Stimulated activated CD4-positive, alpha-beta T cell treated with anti-CD3 and anti-CD28 coated beads, Interleukin-1b, Interleukin-23, amount 100 ng/mL, for 1 hour (primary cell): ENCODE measurements at places on chromosomes 2 and 18.

DNA sequence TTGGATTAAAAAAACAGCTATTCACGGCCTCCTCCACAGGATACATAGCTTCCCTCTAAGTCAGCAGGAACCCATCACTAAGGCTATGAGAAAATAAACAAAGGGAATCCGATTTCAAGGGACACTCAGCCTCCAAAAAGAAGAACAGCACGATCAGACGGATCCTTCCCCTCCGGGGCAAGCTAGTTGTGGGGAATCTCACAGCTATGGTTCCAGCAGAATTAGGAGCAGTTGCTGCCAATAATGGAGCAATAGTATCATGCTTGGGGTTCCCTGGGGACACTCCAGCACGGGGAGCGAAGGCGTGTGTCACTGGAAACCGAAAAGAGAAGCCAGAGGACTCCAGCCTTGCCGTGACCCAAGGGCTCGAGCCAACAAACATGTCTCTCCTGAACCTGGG is 163.1 kb downstream of the TTC32 start:
- no peak for DNase-seq

DNA sequence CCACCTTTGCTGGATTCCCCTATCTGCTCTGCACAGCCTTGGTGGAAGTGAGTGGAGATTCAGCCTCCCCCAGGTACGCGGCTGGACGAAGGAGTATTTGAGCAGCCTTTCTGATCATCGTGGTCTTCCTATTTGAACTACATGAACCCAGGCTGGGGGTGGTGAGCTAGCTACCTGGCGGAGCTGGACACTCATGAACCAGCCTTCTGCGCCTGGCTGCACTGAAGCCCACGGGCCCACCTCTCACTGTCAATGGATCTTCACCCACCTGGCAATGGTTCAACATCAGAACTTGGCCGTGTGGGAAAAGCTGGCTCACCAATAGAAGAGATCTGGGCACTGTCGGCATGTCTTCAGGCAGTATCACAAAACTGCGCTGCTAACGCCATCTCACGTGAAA is 35.4 kb downstream of the ANKMY1 start:
- DNase-seq, result no peak

- DNase-seq, result no peak
Observed at GRCh38 chr2:37769551-37769950, 98.1 kb upstream of the CDC42EP3 start.

DNA sequence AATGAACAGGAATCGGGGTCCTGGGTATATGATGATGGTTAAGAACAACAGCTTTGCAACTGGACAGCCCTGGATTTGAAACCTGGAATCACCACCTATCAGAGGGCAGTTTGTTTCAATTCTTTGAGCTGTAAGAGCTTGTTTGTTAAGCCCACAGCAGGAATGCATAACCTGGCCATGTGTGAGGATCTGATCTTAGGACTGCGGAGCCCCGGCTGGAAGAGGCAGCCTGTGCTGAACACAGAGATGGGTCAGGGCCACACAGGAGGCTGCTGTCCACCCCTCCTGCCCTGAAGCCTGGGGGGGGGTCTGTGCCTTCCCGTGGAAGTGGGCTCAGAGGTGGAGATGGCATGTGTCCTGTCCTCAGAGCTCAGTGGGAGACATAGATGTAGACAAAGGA is 24.3 kb downstream of the TPO start:
- DNase-seq, result no peak

DNA sequence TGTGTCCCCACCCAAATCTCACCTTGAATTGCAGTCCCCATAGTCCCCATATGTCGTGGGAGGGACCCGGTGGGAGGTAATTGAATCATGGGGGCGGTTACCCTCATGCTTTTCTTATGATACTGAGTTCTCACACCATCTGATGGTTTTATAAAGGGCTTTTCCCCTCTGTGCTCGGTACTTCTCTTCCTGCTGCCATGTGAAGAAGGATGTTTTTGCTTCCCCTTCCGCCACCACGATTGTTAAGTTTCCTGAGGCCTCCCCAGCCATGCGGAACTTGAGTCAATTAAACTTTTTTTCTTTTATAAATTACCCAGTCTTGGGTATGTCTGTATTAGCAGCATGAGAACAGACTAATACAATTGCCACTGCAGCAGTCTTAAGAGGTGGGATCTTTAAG is 134.9 kb downstream of the LTBP1 start:
- no peak for DNase-seq

DNA sequence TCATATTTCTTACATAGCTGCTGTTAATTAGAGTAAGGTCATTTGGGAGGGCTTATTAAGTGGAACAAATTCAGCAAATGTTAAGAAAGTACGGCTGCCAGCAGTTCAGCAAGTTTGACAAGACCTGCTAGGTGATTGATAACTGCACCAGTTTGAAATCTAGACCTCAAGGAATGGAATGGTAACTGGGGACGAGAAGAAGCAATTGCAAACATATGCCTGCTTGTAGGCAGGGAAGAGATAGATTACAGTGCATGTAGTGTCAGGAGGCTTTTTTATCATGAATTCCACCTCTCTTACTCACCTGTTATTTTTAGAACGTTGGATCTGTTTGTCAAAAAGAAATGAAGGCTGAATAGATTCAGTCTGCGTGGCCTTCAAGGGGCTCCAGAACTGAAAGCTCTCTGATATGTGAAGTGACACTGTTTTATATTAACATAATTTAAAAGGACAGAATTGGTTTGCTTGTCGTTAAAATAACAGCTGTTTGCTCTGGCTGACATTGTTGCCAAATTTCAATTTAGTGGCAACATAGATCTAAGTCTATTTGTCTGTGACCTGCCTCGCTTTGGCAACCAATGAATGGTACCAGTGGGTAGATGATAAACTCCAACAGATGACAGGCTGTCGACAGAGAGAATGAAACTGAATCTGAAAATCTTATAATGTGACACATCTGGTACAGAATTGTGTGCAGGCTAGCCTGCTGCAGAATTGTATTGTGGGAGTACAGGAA is 199.3 kb downstream of the ZNF407 start:
- DNase-seq, result no peak

DNA sequence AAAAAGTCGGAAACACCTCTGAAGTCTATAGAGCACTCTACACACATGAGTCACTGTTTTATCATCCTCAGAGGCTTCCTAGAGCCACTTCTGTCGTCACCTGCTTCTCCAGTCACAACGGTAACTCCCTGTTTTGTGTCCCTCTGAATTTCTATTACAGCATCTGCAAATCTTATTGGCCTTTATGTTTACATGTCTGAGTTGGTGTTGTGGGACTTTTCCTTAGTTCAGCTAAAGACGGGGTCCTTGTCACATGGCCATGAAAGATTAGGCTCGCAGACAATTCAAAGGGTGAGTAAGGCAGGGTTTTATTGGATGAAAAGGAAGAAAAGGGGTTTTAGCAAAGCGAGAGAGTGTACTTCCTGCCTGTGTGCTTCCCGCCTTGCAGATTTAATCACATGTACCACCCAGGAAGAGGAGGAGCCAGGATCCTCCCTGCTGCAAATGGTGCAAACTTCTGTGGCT is 185.6 kb downstream of the LPIN1 start:
- DNase-seq, result no peak

DNA sequence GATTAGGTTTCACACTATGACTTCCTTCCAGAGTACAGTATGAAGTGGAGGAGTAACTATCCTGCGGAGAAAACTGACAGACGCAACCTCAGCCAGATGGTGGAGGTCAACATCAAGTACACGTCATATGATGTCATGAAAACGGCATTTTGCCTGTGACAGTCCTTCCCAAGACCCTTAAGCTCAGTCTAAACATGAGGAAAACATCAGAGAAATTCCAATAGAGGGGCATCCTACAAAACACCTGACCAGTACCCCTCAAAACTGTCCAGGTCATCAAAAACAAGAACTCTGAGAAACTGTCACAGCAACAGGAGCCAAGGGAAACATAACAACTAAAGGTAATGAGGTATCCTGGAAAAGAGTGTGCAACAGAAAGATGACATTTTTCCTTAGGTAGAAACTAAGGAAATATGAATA is 1.7 kb downstream of the RNU4ATAC start:
- DNase-seq, result no peak

DNA sequence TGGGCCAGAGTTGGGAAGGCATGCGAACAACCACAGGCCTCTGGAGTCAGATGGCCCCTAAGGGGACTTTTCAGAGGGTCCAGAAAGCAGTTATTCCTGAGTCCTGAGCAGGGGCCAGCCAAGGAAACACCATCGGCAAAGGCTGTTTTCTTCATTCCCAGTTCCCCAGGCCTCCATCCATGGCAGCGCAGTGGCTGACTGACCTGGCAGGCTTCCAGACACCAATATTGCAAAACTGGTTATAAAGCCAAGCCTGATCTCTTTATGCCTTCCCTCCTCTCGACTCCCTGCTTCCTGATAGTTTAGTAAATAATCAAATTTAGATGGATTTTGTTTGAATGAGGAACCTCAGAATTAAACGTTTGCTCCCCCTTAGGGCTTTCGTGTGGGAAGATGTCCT is 133.4 kb upstream of the ITGA6 start:
- no peak for DNase-seq

GRCh38 chr2:30729031-30729430 is 78.2 kb downstream of the CAPN13 start:
- no peak for DNase-seq

DNA sequence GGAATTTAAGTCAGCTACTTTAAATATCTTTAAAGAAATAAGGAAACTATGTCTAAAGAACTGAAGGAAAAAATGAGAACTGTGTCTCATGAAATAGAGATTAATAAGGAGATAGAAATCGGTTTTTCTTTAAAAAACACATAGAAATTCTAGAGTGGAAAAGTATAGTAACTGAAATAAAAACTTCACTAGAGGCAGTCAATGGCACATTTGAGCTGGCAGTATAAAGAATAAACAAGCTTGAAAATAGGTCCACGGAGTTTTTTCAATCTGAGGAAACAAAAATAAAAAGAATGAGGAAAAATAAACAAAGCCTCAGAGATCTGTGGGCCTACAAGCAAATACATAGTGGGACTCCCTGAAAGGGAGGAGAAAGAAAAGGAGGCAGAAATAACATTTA is 127.5 kb downstream of the TWIST2 start:
- no peak for DNase-seq

- no peak for DNase-seq
Observed at GRCh38 chr2:120845277-120845676, 109.6 kb downstream of the GLI2 start.

GRCh38 chr2:129165006-129165405 is 814.5 kb upstream of the RAB6C start:
- DNase-seq, result no peak

DNA sequence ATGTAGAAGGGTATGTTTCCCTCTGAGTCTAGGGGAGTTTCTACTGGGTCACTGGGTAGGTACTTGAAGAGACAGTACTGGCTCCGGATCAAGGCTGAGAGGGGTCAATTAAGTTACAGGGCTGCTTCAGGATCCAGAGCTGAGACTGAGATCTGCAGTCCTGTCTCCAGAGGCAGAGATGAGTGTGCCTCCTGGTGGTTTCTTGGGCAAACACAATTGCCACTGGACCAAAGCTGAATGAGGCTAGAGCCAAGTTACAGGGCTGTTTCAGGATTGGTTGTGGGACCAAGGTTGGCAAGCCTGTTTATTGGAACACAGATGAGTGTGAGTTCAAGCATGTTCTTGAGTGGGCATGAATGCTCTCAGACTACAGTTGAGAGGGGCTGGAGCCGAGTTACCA is 157.9 kb downstream of the ADCYAP1 start:
- DNase-seq, result no peak

GRCh38 chr2:214587442-214587841 is 176.6 kb downstream of the VWC2L start:
- DNase-seq, result no peak

DNA sequence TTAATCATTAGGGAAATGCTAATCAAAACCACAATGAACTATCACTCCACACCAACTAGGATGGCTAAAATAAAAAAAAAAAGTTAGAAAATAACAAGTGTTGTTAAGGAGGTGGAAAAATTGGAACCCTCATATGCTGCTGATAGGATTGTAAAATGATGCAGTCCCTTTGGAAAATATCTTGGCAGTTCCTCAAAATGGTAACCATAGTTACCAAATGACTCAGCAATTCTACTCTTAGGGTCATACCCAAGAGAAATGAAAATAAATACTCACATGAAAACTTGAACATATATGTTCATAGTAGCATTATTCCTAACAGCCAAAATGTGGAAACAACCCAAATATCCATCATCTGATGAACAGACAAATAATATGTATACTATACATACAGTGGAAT is 15.7 kb upstream of the ACVR2A start:
- DNase-seq, result no peak

DNA sequence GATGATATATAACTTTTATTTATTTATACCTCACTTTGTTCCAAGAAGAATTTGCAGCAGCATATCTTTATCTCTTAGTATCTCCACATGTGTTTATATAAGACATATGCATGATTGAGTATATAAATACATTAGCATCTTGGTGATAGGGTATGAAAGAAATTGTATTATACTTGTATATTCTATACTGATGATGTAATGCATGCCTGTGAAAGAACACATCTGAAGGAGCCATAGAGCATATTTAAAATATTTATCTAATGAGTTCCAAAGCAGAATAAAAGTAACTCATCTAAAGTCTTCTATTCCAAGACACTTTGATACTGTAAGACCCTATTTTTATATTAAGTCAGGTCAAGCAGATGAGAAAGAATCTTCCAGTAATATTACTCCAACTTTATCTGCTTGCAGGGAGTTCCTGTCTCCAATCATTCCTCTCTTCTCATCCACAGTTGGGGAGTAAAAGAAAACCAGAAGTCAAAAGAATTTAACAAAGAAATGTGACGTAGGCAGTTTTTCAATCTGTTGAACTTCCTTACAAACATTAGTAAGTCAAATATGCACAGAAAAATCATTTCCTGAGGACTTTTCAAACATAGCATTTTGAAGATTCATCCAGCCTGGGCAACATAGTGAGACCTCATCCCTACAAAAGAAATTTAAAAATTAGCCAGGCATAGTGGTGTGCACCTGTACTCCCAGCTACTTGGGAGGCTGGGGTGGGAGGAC is 76.7 kb downstream of the DTNB start:
- DNase-seq, result no peak

GRCh38 chr18:8107426-8107825 is 501.8 kb upstream of the RAB12 start:
- no peak for DNase-seq

DNA sequence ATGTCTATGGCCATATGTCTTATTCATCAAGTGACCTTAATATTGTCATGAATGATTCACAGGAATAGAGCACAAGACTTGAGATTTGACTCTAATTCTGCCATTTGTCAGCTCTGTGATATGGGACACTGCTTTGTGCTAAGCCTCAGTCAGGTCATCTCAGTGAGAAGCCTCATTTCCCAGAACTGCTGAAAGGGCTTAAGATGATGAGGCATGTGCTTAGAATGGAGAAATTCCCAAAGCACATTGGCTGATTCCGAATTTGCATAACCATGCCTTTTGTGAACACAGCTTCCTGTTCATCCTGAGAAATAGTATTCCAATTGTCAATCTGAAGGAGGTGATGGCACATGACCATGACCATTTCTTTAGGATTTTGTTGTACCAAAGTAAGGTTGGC is 218.1 kb downstream of the ALK start:
- DNase-seq, result no peak

DNA sequence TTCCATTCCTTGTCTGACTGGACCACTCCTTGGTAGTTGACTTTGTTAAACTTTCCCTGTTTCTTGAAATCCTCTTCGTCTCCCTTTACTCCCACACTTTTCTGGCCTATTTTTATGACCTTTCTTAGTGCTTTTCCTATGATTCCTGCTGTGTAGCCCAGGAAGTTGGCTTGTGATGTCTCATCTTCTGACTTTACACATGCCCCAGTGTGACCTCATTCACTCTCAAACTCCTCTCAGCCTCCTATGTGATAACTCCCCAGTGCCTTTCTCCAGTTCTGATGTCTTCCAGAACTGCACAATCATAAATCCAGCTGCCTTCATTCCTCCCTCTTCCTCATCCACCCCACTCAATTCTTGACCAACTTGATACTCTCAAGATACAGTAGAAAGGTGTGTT is 407.6 kb downstream of the TGIF1 start:
- no peak for DNase-seq
